IPS DF 6.9 (cell line): ENCODE measurements at places on chromosomes 1 and 21.

GRCh38 chr1:197463142-197463541 is 195.1 kb downstream of the CRB1 start:
- no peak for DNase-seq

DNA sequence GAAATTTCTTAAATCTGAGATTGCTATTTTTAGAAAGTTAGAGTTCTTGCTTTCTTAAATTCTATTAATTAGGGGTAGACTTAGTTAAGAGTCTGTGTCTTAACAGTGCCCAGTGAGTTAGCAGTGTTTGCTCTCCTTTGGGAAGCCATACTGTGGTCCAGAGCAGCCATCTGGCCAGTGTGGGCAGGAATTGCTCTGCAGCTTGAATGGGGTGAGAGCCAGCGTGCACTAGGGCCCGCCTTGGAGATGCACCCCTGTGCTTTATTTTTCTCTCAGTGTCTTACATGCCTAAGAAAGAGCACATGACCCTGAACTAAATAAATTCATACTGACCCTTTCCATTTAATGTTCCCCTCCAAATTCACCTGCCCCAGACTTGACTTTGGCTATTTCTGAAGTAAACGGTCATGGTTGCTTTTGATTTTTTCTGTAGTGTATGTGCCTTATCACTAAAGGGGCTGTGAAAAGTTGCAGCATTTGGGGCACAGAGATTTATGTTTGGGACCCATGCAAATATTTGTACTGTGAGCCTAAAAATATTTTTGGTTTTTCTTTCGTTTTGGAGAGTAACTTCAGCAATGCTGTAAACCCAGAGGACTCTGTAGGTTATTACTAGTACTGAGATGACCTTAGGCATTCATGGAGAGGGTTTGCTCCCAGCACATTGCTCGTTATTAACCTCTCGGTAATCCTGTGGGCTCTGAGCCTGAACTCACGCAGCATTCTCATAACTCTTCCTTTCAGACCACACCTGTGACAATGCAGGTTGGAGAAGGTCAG is 21.3 kb upstream of the KCNQ4 start:
- DNase-seq = no peak

DNA sequence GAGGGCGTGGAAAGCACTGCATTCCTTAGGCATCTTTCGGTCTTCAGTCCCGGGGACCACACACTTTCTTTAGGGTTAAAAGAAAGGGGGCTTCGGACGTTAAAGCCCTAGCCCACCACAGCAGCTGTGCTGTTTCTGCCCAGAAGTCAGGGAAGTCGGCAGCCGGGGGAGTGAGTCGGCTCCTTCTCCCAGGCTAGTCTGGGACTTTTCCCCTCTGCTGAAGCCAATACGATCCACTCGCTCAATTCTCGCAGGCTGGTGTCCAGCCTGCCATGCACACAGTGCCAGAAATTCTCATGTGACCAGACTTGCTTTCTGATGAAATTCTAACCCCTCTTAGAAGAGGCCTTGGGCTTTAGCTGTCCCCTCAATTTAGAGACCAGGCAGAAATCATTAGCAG is 67.7 kb downstream of the BCAR3 start:
- no peak for DNase-seq

- no peak for DNase-seq
These were observed 8.3 kb downstream of the CITED4 start for GRCh38 chr1:40853885-40854170.

GRCh38 chr1:201116091-201116490 is 3.9 kb upstream of the CACNA1S start:
- DNase-seq = no peak

GRCh38 chr1:154553056-154554030 is 5.1 kb downstream of the UBE2Q1 start:
- DNase-seq = no peak

- DNase-seq = no peak
These were observed 82.0 kb downstream of the LRRC53 start for GRCh38 chr1:74430342-74430934.

- DNase-seq = no peak
These were observed 106.7 kb downstream of the SLC45A1 start for GRCh38 chr1:8424539-8425116.

- peak; percentile 18 for DNase-seq
These were observed at the start of gene SHISAL2A for GRCh38 chr1:52632732-52633290. Gene SHISAL2A, plus strand, starts transcription at chr1:52633168. Its CDS starts 326 bp downstream, at chr1:52633494.

- DNase-seq = no peak
These were observed 18.1 kb upstream of the PTTG1IP start for GRCh38 chr21:44891631-44892031.

GRCh38 chr1:225817611-225818061 is 7.7 kb downstream of the EPHX1 start:
- DNase-seq = no peak

GRCh38 chr1:157380523-157380922 is 171.8 kb downstream of the FCRL5 start:
- DNase-seq = no peak

- DNase-seq = no peak
These were observed 844.3 kb downstream of the KCNT2 start for GRCh38 chr1:195763907-195764374.

DNA sequence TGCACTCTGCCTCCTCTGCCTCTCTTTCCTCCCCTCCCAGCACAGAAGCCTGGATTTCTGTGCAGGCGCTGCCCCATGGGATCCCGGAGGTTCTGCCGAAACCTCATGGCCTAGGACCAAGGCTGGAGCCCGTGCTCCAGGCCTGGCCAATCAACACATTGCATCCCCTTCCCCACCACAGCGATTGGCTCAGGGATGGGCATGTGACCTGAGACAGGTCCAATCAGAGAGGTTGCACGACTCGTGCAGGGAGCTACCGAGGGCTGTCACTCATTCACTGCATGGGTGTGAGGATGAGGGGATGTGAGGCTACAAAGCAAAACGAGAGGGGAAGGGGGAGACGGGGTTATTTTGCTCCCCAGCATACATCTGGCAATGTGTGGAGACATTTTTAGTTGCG is 3.3 kb upstream of the CELA2B start:
- DNase-seq = no peak

- DNase-seq = no peak
These were observed 686.9 kb downstream of the LRRIQ3 start for GRCh38 chr1:73511038-73511437.

DNA sequence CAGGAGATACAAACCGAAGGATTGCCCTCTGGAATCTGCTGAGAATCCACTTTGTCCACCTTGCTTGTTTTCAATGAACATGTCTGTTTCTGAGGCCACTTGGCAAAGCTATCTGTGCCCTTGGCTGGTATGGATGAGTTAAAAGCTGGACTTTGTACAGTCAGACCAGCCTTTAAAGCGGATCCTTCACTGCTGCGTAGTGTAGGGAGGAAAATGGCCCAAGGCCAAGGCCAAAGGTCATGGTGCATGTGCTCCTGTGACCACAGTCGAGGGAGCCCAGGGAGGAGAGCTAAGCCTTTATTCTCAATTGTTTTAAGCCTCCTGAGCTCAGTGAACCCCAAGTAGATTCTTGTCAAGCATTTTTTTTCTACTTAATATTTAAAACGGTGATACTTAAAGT is 37.0 kb downstream of the KCNJ15 start:
- DNase-seq = no peak

DNA sequence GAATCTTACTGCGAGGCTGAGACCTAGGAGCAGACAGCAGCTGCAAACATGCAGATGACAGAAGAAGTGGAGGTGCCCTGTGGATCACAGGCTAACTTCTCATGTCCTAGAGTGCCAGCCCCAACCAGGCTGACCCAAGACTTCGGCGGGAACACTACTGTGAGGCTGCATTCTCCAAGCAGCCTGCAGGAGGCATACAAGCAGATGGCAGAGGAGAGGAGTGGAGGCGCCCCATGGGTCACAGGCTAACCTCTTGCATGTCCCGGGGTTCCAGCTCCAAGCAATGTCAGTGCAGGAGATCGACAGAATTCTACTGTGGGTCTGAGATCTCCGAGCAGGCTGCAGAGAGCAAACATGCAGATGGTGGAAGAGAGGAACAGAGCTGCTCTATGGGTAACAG is 98.1 kb upstream of the ZNF678 start:
- DNase-seq = peak; percentile 41

DNA sequence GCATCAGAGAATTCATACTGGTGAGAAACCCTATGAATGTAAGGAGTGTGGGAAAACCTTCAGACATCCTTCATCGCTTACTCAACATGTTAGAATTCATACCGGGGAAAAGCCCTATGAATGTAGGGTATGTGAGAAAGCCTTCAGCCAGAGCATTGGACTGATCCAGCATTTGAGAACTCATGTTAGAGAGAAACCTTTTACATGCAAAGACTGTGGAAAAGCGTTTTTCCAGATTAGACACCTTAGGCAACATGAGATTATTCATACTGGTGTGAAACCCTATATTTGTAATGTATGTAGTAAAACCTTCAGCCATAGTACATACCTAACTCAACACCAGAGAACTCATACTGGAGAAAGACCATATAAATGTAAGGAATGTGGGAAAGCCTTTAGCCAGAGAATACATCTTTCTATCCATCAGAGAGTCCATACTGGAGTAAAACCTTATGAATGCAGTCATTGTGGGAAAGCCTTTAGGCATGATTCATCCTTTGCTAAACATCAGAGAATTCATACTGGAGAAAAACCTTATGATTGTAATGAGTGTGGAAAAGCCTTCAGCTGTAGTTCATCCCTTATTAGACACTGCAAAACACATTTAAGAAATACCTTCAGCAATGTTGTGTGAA is 12.8 kb downstream of the ZFP69B start:
- DNase-seq = no peak

DNA sequence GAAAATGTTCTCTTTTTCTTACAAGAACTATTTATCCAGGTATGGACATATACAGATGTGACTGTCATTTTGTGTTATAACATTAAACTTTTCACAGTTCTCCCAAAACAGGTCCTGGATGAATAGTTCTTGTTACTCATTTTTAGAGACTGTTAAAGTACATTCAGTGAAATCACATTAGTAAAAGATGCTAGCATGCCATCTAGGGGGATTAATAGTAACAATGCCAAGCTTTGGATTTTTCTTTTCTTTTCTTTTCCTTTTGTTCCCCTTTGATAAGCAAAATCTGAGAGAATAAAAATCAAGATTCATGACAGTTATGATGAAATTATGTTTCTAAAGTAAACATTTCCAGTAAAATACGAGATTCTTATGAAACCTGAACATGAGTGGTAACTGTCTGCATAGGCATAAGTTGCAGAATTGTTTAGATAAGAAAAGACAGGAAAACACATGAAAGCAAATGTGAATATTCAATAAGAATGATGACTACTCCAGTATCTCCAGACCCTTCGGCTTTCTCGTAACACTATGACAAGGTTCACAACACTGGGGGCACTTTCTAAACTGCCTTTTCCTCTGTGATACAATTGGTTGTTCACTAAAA is 77.5 kb downstream of the TPR start:
- DNase-seq = no peak

- no peak for DNase-seq
These were observed 85.8 kb upstream of the USP24 start for GRCh38 chr1:55300975-55301374.

DNA sequence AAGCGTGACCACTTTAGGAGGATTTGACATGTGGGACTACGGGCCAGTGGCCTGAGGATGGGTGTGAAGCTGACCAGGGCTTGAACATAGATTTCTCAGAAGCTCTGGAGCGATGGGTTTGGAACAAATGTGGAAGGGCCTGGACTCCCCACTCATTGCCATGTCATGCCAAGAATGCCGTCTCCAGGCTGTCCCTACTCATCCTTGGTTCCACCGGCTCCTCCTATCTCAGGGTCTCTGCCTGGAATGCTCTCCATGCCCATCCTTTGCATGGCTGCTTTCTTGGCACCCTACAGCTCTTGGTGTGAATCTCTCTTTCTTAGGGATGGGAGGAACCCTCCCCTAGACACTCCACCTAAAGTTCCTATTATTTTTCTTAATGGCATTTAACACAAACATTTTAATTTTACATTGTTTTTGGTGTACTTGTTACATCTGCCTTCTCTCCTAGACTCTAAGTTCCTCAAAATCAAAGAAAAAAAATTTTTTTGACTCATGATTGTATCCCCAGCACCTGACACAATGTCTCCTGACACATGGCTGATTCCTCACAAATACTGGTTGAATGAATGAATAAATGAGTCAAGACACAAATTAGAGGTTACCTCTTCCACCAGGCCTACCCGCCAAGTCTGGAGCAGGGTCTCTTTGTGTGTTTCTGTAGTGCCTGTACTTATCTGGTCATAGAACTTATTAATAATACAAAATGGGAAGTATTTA is 114.5 kb downstream of the OMA1 start:
- DNase-seq = no peak

DNA sequence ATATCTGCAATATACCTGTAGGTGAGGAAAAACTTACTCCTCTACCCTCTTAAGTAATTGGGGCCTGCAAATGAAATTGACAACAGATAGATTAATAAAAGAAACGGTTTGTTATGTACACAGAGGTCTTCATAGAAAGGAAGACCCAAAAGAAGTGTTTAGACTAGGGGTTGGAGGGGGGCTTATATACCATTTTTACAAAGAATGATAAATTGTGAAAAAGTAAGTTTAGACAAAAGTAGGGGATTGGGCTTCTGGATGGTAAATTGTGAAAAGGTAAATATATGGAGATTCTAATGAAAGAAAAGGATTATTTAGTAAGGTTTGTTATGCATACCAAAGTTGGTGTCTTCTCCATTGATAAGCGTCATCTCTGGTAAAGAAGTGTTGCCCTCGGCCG is 73.2 kb upstream of the KIAA1614 start:
- DNase-seq = no peak

- no peak for DNase-seq
These were observed 135.7 kb upstream of the KRTAP19-8 start for GRCh38 chr21:31173881-31174555.

GRCh38 chr1:18134324-18135046 is 26.9 kb downstream of the IGSF21 start:
- no peak for DNase-seq

DNA sequence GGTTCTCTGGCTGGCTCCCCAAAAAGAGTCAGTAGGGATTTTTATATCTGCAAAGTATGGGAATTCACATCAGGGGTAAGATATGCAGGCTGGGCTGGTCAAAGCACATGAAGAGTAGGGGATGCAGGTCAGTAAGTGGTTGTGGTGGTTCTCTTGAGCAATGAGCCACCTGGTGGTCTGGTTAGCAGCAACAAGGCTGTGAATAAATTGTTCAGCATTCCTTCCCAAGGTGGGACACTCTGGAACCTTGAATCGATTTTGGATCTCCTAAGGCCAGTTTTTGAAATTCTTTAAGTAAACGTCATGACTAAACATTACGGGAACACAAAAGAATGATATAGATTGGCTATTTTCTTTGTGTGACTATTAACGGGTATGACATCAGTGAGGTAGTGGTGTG is 563.0 kb upstream of the NEGR1 start:
- DNase-seq = peak; percentile 52

GRCh38 chr1:116483481-116484309 is 87.1 kb downstream of the CD58 start:
- no peak for DNase-seq
